Activated T-helper 9 cell treated with anti-CD3 and anti-CD28 coated beads, Interleukin-2, amount 50 U/mL, for 16 hours (primary cell): ENCODE measurements at places on chromosomes 1 and 21.

DNA sequence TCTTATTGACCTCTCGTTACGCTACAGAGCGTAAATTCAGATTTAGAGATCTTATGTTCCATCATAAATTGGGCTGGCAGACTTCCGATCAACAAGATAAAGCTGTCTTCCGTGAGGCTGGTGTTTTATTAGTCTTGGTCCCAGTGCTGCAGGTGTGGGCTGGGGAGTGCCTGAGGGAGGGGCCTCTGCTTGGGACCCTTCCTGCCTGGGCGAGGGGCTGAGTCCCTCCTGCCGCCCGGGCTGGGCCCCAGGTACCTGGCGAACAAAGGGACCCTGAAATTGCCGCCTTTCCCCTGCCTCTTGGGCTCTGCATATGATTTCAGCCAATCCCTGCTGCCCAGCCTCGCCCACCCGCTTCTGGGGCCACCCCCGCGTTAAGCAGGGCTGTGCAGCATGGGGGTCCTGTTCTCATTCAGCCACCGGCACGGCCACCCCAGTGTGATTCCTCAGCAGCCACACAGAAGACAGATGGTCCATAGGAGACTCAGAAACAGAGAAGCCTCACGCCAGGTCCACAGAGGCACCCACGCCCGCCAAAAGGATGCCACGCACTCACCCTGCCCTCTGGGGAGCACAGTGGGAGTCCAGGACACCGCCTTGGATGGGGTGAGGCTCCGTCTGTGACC is 6.1 kb upstream of the SAMD11 start:
- no peak for DNase-seq

DNA sequence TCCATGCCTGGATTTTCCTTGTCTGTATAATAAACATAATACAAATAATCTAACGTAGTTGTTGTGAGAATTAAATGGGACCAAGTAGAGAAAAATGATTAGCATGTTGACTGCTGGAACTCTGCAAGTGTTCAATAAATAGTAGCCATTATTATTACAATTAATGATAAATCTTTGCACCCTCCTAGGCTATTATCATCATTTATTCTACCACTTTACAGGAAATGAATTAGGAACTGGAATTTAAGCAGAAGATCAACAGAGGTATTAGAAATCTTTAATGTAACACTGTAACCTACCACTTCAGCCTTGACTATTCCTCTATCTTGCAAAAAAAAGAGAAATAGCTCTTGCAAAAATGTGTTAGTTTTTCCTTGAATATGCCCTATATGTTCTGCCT is 61.9 kb upstream of the TTC39A start:
- no peak for DNase-seq

DNA sequence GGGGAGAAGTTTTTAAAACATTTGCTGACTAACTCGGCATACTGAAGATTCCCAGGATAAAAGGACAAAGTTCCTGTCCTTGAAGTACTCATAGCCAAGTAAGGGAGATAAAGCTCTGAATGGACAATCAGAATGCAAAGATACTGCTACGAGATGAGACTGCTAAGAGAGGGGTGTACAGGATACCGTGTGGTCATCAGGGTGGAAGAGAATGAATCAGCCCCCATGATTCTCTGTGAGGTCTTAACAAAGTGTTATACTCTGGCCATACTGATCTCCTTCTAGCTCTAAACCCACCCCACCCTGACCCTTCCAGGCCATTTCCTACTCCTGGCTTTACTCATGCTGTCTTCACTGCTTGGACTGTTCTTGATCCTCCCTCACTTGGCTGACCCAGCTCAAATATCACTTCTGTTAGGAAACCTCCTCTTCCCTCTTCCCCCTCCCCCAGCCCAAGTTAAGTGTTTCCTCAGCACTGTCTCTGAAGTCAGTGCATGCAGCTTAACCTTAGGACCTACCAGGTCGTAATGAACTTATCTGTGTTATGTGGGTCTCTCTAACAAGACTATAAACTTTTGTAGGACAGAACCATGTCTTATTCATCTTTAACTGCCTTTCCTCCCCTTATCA is 15.8 kb upstream of the MAGOH start:
- DNase-seq = no peak

DNA sequence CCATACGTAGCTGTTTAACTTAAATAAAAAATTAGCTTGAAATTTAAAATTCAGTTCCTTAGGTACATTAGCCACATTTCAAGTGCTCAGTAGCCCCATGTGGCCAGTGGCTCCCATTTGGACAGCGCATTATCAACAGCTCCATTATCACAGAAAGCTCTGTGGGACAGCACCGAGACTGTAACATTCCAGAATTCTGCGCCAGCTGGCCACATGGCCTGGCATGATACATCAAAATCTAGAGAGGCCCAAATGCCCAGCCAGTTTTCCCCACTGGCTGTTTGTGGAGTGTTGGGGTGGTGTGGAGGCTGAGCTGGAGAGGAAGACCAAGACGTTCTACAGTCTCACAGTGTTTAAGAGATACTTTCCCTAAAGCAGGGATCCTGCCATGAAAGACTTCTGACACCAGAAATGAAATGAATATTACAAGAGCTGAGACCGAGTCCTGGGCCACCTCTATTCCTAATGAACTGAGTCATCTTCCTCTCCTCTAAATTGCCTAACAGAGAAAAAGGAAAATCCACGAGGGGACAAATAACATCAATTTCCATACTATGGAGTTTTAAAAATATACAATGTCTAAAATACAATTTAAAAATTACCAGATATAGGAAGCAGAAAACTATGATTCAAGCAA is 27.3 kb upstream of the ACTA1 start:
- DNase-seq = no peak

- peak; percentile 92 for DNase-seq
Measured at GRCh38 chr1:203326830-203327683, 21.7 kb downstream of the BTG2 start.
